ENCODE measurements at places on chromosomes 3 and 15.

- DNase-seq, result no peak
Measured at GRCh38 chr3:79086514-79086913, 681.3 kb downstream of the ROBO1 start.

DNA sequence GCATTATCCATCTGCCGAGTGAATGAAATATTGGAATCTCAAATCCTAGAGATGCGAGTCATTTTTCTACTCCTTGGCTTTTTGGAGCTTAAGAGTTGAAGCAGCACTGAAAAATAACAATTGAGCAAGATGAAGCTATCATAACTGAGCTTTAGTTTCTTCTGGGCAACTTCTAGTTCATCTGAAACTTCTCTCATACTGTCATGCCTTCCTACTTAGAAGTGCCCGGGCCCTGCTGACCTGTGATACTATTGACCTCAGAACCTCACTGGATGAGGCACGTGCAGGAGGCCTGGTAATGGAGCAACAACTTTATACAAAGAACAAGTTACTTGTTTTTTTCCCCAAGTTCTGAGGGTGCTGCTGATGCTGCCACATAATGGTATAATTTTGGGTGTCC lies 48.5 kb upstream of the P3H2 start:
- no peak for DNase-seq

DNA sequence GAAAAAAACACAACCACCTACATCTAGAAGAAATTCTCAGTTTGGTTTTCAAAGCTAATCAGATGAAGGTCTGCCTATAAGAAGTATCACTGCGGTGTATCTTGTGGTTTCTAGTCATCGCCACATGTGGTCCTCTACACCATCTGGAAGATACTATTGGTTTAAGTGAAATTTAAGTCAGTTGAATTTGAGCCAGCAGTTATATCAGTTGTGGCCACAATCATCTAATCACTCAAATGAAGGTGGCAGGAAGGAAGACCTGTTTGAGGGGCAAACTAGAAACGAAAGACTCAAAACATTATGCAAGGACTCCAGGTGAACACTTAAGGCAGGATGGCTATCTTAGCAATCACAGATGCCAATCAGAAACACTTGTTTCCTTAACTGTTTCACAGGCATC lies 48.7 kb downstream of the ETV5 start:
- DNase-seq, result no peak

DNA sequence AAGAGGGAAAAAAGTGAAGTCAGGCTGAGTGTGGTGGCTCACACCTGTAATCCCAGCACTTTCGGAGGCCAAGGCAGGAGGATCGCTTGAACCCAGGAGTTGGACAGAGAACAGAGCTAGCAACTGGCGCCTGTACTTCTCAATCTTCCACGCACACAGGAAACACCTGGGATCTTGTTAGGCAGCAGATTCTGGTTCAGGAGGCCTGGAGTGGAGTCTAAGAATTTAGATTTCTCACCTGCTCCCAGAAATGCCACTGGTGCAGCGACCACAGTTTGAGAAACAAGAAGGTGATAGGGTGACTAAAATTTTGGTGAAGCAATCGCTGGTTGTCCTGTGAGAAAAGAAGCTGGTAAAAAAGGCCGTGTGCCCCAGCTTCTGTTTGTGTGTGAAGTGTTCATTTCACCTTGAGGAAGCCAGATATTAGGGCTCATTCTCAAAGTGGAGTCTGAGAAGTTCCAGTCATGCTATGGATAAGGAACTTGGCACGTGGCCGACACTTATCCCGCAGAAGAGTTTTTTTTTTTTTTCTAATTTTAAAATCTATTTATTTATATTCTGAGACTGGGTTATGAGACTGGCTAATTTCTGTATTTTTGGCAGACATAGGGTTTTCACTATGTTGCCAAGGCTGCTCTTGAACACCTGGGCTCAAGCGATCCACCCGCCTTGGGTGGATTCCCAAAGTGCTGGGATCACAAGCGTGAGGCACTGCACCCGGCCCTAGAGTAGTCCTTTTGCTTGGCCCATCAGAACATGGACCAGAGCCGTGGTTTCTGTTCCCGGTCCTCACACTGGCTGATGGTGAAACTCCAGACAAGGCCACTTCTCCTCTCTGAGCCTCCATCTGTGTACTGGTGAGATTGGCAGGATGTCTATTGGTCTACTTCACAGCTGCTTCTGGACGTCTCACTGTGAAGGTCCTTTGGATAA lies 324.6 kb upstream of the PROK2 start:
- no peak for DNase-seq

GRCh38 chr15:96948981-96949380 lies 618.5 kb downstream of the NR2F2 start:
- DNase-seq, result no peak

DNA sequence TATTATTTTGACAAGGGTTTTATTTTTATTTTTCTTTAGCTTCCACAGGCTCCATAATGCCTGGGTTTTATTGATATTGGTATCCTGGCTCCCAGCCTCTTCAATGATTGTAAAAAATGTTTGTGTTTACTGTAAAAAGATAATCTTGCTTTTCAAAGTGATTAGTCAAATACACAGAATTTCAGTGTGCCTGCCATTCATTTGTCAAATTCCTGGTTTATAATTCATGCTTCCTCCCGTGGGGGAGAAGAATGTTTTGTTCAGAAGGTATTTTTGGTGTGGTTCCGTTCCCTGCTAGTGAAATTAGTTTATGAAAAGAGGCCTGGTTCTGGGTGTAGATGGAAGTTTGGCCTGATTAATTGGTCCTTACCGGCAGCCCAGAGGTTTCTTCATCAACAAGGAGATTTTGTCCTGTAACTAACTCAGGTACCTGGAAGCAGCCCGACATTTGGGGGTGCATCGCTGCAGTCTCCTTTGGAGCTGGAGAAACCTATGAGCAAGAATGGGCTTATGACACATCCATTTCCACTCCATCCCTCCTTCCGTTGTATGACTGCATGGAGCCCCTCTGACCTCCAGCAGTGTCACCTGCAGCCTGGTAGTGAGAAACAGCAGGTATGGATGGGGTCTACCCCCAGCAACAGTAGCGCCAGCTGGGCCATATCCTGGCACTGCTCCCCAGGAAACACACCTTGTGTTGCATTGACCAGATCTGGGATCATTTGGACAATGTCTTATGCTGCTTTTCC lies 101.5 kb downstream of the PGPEP1L start:
- no peak for DNase-seq

DNA sequence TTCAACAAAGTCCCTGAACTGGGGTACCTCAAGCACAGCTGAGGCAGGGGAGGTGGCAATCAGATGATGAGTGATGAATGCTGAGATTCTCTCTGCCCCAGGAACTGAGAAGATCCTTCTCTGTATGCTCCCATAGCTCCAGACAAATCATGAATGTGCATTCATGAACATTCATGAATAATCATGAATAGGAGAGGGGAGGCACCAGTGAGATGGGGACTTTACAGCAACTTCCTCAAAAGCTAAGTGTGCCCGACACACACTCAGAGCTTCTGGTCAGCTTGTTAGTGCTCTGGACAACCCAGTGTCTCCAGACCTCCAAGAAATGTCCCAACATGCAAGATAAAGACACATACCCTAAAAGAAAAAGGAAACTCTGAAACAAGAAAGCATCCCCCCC lies 24.3 kb downstream of the LRRC2 start:
- no peak for DNase-seq

DNA sequence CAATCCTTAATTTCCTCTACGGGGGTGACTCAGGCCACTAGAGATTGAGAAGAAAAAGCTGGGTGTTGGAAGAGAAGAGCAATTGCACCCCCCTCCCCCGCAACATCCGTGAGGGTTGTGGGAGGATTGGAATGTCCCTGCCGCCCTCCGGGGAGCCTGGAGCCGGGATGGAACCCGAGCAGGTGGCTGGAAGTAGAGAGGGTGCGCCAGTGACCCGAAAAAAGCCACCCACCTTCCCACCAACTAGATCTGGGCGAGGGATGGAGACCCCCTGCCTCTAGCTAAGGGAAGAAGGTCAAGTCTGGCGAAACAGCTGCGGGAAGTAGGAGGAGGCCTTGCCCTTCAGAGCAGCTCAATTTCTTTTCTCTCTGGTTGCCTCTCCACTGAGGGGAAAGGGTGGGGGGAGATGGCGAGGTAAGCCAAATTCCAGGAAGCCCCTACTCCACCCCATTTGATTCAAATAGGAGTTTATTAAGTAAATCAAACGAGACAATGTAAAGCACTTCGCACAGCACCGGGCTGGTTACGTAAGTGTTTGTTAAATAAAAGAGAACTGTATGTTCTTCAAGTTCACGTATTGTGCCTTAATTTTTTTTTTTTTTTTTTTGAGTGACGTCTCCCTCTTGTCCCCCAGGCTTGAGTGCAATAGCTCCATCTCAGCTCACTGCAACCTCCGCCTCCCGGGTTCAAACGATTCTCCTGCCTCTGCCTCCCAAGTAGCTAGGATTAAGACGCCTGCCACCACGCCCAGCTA lies 1.1 kb upstream of the WWTR1 start:
- no peak for DNase-seq

GRCh38 chr15:83855956-83856355 lies 202.0 kb downstream of the ADAMTSL3 start:
- DNase-seq, result no peak

- DNase-seq, result no peak
Measured at GRCh38 chr3:11543141-11543947, 100.4 kb downstream of the VGLL4 start.

- no peak for DNase-seq
Measured at GRCh38 chr3:129657261-129658046, 51.0 kb upstream of the PLXND1 start.

Measured in activated effector memory CD4-positive, alpha-beta T cell treated with anti-CD3 and anti-CD28 coated beads, Interleukin-2, amount 50 U/mL, for 16 hours (primary cell).